ENCODE measurements at places on chromosomes 11 and 22.

DNA sequence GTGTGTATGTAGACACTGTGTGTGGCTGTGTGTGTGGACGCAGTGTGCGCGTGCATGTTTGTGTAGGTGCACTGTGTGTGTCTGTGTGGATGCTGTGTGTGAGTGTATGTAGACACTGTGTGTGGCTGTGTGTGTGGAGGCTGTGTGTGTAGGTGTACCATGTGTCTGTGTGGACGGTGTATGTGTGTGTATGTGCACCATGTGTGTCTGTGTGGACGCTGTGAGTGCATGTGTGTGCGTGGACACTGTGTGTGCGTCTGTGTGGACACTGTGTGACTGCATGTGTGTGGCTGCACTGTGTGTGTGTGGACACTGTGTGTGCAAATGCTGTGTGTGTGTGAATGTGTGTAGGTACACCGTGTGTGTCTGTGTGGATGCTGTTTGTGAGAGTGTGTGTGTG lies 10.3 kb downstream of the TRPM5 start:
- no peak for DNase-seq

- DNase-seq: no peak
Observed at GRCh38 chr11:123544631-123545375, 109.6 kb downstream of the SCN3B start.

DNA sequence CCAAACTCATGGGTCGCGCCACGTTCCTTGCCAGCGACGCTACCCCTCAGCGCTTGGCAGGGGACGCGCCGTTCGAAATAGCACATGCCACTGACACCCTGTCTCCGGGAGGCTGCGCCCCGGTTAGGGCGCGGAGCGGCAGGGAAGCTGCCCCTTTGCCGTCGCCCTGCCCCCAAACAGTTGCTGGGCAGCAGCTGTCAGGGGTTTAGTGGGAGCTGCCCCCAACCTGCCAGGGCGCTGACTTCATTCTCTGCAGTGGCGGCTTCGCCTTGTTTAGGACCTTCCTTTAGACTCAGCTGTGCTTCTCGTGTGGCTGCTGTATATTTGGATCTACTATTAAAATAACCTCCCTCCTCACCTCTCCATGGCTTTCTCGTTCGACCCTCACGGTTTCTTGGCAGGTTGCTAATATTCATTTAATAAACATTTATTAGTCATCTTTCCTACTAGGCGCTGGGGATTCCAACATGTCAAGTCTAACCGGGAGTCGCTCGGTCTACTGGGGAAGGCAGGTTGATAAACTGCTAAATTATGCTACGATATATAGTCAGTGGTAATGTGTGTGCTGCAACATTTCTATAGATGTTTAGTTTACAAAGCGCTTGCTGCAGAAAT lies 782 bp downstream of the TMEM109 start:
- peak; percentile 44 for DNase-seq

DNA sequence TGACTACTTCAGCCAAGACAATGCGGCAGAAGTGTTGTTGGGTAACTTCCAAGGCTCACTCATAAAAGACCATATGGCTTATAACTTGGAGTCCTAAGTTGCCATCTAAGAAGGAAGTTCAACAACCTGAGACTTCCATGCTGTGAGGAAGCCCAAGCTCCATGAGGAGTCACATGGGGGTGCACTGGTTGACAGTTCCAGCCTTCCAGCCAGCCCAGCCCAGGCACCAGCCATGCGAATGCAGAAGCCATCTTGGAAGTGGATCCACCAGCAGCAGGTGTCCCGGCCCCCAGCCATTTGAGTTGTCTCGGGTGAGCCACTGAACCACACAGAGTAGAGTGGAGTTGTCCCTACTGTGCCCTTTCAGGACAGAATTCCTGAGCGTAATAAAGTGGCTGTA lies 32.8 kb upstream of the WNT7B start:
- no peak for DNase-seq

GRCh38 chr11:103987629-103988594 lies 48.5 kb upstream of the DDI1 start:
- peak; percentile 43 for DNase-seq

DNA sequence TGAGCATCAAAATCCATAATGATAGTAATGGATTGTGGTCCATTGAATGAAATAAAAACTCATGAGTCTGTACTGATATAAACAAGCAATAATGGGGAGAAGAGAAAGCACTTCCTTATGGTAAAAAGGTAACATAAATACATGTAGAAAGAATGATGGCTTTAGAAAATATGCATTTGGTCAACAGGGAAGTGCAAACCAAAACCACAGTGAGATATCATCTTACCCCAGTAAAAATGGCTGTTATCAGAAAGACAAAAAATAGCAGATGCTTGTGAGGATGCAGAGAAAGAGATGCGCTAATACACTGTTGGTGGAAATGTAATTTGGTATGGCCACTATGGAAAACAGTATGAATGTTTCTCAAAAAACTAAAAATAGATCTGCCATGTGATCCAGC lies 6.9 kb upstream of the MMP20 start:
- no peak for DNase-seq

DNA sequence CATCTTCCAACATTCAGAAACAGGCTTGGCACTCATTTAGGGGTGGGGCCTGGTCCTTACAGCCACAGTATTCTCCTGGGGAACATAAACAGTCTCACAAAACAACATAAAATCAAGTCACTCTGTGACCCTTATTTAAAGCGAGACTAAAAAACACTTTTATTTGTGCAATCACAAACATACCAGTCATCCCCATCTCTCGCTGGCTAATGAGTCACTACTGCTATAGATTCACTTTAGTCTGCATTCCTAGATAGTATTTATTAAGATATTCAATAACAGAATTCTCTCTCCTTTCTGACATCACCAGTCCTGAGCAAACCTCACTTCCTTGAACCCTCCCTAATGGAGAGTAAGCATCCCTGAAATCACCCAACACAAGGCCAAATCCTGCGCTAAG lies 68.0 kb downstream of the ZBTB44 start:
- peak; percentile 60 for DNase-seq

DNA sequence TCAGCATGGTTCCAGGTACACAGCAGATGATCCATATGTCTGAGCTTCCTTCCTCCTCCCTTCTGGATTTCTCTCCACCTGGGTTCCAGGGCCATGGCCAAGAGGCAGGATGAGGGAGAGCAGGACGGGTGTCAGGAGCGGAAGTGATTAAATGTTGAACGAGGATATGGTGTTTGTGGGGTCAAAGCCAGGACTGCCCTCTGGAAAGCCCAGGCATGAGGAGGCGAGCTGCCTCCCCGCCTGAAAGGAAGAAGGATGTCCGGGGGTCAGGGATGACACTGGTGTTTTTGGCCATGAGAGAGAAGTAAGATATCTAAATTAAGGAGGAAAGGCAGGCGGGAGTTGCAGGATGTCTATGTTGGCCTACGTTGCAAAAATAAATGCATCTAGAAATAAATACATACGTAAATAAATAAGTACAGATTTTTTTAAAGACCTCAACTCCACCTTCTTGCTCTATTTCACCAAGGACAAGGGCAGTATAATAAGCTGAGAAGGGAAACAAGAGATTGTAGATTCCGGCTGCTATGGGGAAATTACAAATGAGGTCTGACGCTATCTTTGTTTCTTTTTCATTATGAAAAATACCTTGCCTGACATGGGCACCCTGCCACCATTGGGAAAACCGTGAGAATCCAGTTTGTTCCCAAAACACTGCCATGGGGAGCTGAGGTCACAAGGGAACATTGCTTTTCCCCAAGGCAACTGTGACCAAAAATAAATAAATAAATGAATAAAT lies 27.6 kb upstream of the LIPT2 start:
- no peak for DNase-seq

GRCh38 chr11:129705341-129705740 lies 110.3 kb upstream of the TMEM45B start:
- DNase-seq: no peak

GRCh38 chr11:57330029-57330428 lies 5.3 kb upstream of the TNKS1BP1 start:
- DNase-seq: no peak

DNA sequence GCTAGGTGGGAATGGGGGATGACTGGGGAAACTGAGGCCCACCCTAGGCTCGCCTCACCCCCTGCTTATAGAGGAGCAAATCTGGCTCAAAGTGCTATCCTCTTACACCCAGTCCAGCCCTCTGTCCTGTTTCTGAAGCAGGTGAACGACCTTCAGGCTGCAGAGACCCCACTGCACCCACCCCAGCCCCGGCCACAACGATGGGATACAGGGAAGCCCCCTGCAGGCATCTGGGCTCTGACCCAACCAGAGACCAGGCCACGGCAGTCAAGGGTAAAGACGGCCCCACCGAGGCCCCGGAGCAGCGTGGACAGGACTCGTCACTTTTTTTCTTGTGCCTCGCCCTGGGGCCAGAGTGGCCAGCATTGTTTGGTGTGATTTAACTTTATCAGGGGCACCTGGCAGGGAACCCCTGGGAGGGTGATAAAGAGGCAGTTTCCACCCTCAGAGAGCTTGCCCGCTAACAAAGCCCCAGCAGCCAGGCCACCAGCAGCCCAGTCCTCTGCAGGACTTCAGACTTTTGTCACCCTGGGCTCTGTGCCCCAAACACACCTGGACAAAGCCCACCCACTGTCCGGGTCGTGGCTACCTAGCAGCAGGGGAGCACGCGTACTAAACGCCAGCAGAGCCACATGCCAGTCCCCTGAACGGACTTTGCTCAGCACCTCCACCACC lies 612.6 kb downstream of the TBC1D22A start:
- DNase-seq: no peak

- DNase-seq: no peak
Observed at GRCh38 chr11:68724293-68724692, 27.0 kb downstream of the TESMIN start.

DNA sequence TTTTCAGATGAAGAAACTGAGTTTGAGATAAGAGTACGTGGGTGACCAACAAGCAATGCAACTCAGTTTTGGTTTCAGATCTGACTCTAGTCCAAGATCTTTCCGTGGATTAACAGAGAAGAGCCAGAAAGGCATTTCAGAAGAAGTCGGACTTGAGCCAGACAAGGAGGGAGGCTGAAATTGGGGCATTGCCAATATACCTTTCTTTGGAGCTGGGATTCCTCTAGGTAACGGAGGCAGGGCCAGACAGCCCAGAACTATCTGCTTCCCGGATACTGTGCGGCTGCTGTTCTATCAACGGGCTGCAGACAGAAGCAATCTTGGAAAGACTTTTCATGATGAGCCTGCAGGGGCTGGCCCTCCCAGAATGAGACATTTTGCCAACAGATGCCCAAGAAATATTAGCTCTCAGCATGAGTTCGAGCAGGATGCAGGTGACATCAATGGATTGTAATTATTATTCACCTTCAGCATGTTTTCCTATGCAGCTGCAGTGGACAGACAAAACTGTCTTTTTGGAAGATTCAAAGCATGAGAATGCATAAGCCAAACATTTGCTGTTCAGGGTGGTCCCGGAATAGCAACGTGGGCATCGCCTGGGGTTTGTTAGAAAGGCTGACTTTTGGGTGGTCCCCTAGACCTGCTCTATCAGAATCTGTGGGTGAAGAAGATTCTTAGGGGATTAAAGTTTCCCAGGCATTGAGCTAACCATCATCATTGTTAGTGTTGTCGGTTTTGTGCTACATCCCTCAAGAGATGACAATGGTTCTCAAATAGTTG lies 95.7 kb downstream of the SCN3B start:
- no peak for DNase-seq

GRCh38 chr11:8415195-8415594 lies 151.5 kb upstream of the LMO1 start:
- DNase-seq: no peak

DNA sequence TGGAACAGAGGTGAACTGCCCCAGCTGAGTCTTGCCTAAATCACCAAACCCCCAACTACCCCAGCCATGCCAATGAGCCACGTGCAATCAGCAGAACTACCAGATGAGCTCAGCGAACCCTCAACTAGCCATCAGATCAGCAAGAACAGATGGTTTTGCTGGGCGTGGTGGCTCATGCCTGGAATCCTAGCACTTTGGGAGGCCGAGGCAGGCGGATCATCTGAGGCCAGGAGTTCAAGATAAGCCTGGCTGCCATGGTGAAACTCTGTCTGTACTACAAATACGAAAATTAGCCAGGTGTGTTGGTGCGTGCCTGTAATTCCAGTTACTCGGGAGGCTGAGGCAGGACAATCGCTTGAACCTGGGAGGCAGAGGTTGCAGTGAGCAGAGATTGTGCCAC lies 374.3 kb downstream of the NXPE2 start:
- no peak for DNase-seq

GRCh38 chr11:88360141-88360540 lies 22.6 kb upstream of the CTSC start:
- no peak for DNase-seq

DNA sequence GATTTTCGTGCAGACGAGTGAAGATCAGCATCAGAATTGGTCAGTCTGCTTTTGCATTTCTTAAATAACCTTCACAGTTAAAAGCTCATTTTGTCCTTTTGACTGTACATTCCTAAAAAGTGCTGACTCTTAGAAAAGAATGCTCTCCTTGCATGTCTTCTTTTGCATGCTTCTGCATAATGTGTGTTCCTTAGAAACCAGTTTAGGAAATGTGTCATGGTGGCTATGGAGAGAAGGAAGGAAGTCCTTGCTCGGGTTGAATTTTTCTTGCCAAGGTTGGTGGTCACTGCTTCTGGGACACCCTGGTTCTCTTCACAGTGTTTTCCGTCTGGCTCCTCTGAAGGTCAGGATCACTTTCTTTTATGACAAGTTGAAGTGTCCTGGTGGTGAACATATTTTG lies 6.8 kb downstream of the AP2A2 start:
- DNase-seq: no peak

DNA sequence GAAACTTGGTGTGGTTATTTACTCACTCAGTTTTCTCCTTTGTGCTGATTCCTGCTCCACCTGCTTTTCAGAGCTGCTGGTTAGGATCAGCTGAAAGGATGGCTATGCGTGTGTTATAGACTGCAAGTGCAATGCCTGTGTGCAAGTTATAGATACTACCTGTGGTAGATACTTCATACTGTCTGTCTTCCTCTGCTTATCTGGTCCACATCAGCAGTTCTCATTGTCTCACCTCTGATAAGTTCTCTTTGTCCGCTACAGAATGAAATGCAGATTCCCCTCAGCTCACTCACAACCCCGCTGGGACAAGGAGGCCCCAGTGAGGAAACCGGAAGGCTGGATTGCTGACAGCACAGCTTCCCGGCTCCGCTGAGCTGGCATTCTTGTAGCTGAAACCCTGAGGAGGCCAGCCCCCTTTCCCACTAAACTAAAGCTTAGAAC lies 37.5 kb upstream of the LYVE1 start:
- DNase-seq: peak; percentile 67

- DNase-seq: no peak
Observed at GRCh38 chr11:63007920-63008319, 7.7 kb downstream of the SLC22A8 start.

GRCh38 chr11:113152500-113152899 lies 161.9 kb upstream of the TTC12 start:
- no peak for DNase-seq

GRCh38 chr11:47848700-47849155 lies 578 bp upstream of the NUP160 start:
- no peak for DNase-seq

GRCh38 chr11:61814247-61814957 lies 2.4 kb downstream of the FADS1 start:
- DNase-seq: peak; percentile 43

- DNase-seq: no peak
Observed at GRCh38 chr11:72377596-72377995, 56.7 kb downstream of the CLPB start.
